ENCODE measurements at places on chromosomes 2 and 18.

DNA sequence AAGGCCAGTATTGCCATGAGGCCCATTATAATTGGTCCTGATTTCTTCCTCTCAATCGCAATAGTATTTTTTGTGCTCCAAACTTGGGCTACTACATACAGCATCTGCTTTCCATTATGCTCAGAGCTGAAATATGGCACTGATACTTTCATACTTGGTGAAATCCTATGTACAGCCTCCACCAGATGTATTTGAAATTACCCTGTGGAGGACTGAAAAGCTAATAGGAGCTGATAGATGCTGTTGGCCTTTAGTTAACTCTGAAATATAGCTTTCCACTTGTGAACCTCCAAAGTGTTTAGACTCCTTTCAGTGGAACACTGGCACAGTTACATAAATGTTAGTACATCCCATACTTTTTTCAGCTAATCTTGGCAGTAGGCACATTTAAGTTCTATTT is 205.7 kb downstream of the NEDD4L start:
- no peak for DNase-seq

- DNase-seq, result no peak
Observed at GRCh38 chr18:50720325-50720674, 99.5 kb downstream of the MRO start.

DNA sequence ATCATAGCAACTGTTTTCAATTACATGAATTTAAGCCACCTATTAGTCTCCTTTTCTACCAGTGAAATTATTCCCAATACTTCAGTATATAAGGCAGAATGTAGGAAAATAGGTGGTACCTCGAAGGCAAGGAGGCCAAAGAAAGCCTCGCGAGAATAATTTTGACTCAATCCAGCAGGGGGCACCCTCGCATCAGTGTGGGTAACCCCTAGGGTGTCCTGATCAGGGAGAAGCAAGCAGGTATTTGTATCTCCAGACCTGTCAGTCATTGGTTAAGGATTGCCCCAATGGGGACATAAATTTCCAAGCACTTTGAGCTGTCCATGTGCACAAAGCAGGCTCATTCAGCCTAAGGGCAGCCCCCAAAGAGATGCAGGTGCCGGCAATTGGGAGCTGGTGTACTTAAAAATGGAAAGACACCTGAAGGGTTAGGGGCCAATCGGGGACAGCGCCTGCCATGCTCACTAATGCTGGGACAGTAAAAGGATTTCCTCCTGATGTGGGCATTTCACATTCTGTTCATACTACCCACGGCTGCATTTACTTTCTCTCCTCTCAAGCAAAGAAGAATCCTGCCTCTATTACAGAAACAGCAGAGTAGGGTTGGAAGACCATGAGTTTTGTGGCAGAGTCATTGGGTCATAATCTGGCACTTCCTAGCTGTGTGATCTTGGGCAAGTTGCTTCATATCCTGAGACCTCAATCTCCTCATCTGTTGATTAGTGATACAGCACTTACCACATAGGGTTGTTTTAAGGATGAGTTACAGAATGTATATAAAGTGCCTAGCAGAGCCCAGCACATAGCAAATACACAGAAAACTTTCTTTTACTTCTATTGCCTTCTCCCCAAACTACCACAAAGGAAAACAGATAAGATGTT is 136.1 kb downstream of the ICOS start:
- no peak for DNase-seq

DNA sequence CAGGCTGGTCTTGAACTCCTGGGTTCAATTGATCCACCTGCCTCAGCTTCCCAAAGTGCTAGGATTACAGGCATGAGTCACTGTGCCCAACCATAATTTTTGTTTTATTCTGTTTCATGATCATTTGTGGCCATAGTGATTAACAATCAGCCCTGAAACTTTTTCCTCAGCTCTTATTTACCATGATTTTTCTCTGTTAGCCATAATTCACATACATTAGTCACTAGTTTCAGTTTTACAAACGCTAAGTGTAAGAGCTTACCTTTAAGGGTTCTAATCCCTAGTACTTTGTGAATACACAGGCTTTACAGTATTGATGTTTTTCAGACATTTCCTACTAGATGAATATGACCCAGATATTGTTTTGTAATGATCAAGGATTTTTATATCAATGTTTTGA is 216.1 kb downstream of the DPP4 start:
- no peak for DNase-seq

GRCh38 chr18:9184998-9185613 is 48.5 kb downstream of the ANKRD12 start:
- DNase-seq, result no peak

DNA sequence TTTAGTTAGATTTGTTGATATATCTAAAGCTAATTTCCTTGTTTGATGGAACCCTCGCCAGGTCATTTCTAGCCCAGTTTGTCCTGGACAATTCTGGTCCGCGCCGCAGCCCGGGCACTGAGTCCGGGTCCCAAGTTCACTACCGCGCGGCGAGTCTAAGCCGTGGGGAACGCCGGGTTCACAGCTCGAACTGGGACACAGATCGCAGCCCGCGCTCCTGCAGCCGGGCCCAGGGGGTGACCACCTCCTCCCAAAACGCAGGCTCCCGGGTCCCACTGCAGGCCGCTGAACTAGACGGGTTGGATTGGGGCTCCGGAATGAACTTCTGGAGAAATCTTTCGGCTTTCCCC is 681 bp downstream of the ACADL start:
- peak; percentile 2 for DNase-seq

DNA sequence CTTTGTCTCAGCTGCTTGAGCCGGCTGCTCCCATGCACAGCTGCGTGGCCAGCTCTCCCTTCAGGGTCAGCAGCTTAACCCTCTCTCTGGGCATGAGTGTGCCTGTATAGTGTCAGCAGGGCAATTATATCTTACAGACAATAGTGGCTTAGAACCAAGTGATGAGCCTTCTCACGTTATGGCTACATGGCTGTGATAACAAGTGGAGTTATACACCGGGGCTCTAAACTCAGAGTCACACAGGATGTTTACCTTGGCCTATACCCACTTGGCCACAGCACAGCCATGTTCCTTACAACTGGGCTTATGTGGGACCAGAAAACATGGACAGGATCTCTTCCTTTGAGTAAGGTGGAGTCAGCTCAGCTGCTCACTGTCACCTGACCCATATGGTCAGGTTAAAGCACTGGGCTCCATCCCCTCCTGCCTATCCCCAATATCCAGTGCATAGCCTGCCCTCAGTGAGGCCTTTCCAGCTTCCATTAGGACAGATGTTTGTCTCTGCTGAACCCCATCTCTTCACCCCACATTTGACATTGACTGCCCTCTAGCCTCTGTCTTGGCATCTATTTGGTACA is 294.2 kb upstream of the NCKAP5 start:
- DNase-seq, result no peak

- DNase-seq, result no peak
Observed at GRCh38 chr2:38174646-38175423, 98.9 kb upstream of the CYP1B1 start.

DNA sequence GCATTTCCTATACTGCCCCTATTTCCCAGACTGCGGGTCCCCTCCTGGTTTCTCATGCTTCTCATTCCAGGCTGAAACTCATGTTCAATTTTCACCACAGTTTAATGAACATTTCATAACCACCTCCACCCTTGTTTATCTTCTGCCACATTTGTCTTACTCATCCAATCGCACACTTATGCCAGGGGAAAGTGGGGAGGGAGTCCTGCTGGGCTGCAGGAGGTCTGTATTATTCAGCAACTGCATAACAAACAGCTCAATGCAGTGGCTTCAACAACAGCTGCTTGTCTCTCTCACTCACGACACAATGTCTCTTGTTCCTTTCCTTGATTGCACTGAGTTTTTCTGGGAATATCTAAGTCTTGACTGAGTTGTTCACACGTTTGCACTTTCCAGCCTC is 106.0 kb downstream of the ZNF519 start:
- DNase-seq, result no peak

DNA sequence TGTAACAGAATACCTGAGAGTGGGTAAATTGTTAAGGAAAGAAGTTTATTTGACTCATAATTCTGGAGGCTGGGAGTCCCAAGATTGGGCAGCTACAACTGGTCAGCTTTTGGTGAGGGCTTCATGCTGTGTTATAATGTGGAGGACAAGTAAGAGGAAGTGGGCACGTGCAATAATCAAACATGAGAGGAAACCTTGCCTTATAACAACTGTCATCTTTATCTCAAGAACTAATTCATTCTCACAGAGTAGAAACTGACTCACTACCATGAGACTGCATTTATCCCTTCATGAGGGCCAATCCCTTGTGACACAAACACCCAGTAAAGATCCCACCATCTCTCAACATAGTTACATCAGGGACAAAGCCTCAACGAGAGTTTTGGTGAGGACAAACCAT is 318.1 kb upstream of the NT5C1B start:
- DNase-seq, result no peak

DNA sequence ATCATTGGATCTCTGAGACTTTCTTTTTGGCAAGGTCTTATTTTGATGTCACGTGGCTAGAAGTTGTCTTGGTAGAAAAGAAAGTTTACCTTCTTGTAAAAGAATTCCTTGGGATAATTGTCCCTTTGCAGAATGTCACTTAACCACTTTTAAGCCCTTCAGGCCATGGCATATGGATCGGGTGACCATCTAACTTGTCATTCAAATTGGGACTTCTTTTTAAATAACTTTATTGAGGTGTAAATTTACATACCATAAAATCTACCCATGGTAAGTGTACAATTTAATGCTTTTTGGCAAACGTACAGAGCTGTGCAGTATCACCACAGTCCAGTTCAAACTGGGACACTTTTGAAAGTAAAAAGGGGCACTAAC is 24.6 kb downstream of the ARMC9 start:
- DNase-seq, result no peak

- no peak for DNase-seq
Observed at GRCh38 chr2:152894051-152894450, 175.6 kb downstream of the ARL6IP6 start.

GRCh38 chr18:43211059-43211458 is 66.2 kb downstream of the SYT4 start:
- DNase-seq, result no peak

DNA sequence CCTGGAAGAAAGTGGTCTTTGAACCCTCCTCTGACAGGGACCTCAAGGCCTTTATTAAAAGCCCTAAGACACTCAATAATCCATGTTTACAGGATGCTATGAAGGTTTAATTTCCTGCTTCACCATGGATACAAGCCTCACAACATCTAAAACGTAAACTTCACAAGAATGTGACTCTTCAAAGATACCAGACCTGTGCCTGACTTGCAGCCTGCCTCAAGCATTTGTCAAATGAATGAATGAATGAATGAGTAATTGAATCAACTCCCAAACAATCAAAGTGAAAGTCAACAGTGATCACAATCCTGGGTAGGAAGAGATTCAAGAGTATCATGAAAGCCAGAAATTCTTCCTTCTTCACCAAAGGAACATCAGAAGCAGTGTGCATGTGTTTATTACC is 30.4 kb downstream of the KLF7 start:
- no peak for DNase-seq

GRCh38 chr18:48504819-48505218 is 34.0 kb upstream of the CTIF start:
- DNase-seq, result no peak

GRCh38 chr18:79005653-79006052 is 26.0 kb downstream of the SALL3 start:
- DNase-seq, result no peak

DNA sequence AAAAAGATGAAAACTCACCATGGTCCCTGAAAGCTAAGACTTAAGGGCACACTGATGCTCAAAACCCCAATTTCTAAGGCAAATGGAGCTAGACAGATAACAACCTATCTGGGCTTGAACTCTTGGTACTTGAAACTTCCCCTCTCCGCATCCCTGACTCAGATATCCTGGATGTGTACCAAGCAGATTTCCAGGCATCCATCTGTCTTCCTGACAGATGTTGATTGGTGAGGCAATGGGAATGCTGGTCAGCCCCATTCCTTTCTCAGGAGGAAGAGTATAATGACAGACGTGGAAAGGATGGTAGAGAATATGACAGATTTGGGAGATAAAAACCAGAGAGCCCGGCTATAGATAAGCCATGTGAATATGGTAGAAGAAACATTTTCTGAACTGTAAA is 69.2 kb downstream of the ADD2 start:
- DNase-seq, result no peak

DNA sequence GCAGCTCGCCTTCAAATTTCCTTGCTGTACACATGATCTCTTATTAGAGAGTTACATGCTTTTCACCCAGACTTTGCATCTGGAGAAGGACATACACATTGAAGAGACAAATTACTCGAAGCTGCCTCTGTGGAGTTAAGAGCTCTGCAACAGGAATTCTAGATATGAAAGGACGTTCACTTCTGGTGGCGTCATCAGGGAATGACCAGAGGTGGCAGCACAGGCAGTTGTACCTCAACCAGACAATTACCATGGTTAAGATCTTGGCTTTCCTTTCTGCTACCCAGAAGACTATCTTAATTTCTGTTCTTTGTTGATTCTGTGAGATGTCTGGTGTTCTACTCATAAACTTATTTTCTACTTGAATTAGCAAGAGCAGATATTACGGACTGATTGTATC is 39.1 kb upstream of the MC4R start:
- no peak for DNase-seq

DNA sequence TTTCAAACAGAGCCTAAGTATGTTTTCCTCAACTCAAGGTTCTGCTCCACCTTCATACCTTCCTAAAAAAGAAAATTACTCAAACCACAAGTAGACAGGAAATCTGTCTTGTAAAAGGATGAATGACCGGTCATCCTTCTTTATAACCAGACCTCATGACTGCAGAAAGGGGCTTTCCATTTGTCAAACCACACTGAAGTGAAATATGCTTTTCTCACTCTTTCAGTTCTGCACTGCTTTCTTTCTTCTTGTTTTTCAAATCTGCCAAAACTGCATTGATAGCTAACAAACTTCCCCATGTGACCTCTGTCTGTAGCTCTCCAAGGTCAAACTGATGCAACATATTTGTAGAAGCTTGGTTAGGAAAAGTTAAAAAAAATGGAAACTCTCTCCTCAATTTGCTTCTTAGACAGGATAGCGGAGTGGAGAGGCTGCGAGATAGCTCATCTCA is 308.9 kb upstream of the CCDC68 start:
- no peak for DNase-seq

- no peak for DNase-seq
Observed at GRCh38 chr18:77346208-77346810, 96.7 kb downstream of the GALR1 start.

GRCh38 chr2:71665168-71666093 is 212.1 kb downstream of the DYSF start:
- no peak for DNase-seq

DNA sequence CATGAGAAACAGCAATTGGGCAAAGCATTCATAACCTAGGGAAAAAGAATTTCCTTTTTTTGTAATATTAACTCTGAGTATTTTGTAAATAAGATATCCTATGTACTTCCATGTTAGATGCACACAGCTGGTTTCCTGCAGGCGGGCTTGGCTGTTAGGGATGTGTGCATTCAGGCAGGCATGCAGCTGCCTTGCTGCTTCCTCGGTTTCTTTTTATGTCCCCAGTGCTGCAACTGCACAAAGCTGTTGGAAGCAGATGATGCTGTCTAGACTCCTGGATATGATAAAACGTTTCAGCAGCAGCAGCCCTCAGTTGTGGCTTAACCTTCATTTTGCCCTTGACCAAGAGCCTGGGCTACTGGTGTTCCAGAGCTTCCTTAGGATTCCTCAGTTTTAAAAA is 89.4 kb upstream of the EML6 start:
- no peak for DNase-seq

Data from substantia nigra (tissue), 51 donors.